BJ (cell line): ENCODE measurements at places on chromosomes 4 and X. TPM values are rescaled to one million over a fixed set of nuclear protein-coding genes. Genes with fewer than 3 reads are reported as not detected.

ETDB gene
- polyA plus RNA-seq: not detected in 2 replicates

UGT8 gene
- polyA plus RNA-seq: 0.02 TPM in 1 of 2 replicates, not detected in the other

GAGE2A gene
- polyA plus RNA-seq: not detected in 2 replicates

SUPT20HL1 gene
- polyA plus RNA-seq: not detected in 2 replicates

HPF1 gene
- 6.4 and 20.1 TPM in 2 replicates for polyA plus RNA-seq

USP26 gene
- not detected in 2 replicates for polyA plus RNA-seq

RBM46 gene
- 0.01 TPM in 1 of 2 replicates, not detected in the other for polyA plus RNA-seq

USP17L24 gene
- not detected in 2 replicates for polyA plus RNA-seq

FAM236B gene
- polyA plus RNA-seq: not detected in 2 replicates

DUSP9 gene
- polyA plus RNA-seq: 0.04 and 0.06 TPM in 2 replicates

HS6ST2 gene
- not detected in 2 replicates for polyA plus RNA-seq

ZFP42 gene
- polyA plus RNA-seq: not detected in 2 replicates

N4BP2 gene
- polyA plus RNA-seq: 1.5 and 2.3 TPM in 2 replicates

MGARP gene
- polyA plus RNA-seq: 24.2 and 29.5 TPM in 2 replicates

FAM90A26 gene
- polyA plus RNA-seq: not detected in 2 replicates

PNMA3 gene
- 0.09 and 0.13 TPM in 2 replicates for polyA plus RNA-seq

SERPINA7 gene
- not detected in 2 replicates for polyA plus RNA-seq

GAGE12D gene
- not detected in 2 replicates for polyA plus RNA-seq

HMX1 gene
- not detected in 2 replicates for polyA plus RNA-seq

FAT1 gene
- 351 and 489 TPM in 2 replicates for polyA plus RNA-seq

SOWAHD gene
- polyA plus RNA-seq: 0.39 and 0.60 TPM in 2 replicates

DAPP1 gene
- not detected in 2 replicates for polyA plus RNA-seq

NOX1 gene
- polyA plus RNA-seq: not detected in 2 replicates

GATA1 gene
- polyA plus RNA-seq: not detected in 2 replicates

POLN gene
- polyA plus RNA-seq: 0.91 and 1.5 TPM in 2 replicates

UGT2B17 gene
- not detected in 2 replicates for polyA plus RNA-seq

DCHS2 gene
- polyA plus RNA-seq: not detected in 2 replicates

NUP62CL gene
- not detected in 2 replicates for polyA plus RNA-seq

NPNT gene
- polyA plus RNA-seq: not detected in 2 replicates

CLDN22 gene
- 0.06 and 0.07 TPM in 2 replicates for polyA plus RNA-seq

CLIC2 gene
- 0.02 TPM in 1 of 2 replicates, not detected in the other for polyA plus RNA-seq

SEL1L3 gene
- 13.0 and 25.0 TPM in 2 replicates for polyA plus RNA-seq

FGFBP2 gene
- not detected in 2 replicates for polyA plus RNA-seq

RPL34 gene
- polyA plus RNA-seq: 1,816 and 2,589 TPM in 2 replicates

TMSB15C gene
- 1.2 and 2.4 TPM in 2 replicates for polyA plus RNA-seq

GAGE12F gene
- polyA plus RNA-seq: not detected in 2 replicates
